ENCODE measurements at places on chromosomes 16 and 17.

DNA sequence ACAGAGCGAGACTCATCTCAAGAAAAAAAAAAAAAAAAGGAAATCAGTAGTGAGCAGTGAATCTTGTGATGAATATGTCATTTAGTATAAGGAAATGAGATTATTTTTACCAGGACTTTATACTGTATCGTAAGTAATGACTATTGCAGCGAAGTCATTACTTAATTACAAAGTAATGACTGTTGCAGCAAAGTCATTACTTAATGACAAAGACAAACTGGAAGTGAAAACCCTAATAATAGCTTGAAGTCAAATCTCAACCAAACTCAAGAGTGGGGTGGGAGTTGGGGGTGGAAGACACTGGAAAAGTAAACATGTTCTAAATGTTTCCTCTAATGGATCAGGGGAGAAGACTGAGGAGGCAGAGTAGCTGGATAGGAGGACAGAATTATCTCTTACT is 76.5 kb downstream of the ARHGAP44 start:
- DNase-seq, result no peak

GRCh38 chr17:29594519-29595090 is 1.7 kb downstream of the ANKRD13B start:
- no peak for DNase-seq

DNA sequence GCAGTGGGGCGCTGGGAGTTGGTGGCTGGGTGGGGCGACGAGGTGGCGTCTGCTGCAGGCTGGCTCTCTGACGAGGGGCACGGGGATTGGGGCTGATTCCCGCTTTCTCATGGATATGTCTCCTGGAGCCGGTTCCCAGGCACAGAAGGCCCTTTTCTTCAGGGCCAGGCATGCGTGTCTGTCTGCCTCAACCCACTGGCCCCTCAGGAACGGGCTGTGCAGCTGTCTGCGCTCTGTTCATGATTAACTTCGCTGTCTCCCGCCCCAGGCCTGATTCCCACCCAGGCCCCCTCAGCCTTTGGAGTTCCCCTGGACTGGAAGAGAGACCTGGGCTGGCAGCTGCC is 53.1 kb downstream of the RAP1GAP2 start:
- DNase-seq, result no peak

DNA sequence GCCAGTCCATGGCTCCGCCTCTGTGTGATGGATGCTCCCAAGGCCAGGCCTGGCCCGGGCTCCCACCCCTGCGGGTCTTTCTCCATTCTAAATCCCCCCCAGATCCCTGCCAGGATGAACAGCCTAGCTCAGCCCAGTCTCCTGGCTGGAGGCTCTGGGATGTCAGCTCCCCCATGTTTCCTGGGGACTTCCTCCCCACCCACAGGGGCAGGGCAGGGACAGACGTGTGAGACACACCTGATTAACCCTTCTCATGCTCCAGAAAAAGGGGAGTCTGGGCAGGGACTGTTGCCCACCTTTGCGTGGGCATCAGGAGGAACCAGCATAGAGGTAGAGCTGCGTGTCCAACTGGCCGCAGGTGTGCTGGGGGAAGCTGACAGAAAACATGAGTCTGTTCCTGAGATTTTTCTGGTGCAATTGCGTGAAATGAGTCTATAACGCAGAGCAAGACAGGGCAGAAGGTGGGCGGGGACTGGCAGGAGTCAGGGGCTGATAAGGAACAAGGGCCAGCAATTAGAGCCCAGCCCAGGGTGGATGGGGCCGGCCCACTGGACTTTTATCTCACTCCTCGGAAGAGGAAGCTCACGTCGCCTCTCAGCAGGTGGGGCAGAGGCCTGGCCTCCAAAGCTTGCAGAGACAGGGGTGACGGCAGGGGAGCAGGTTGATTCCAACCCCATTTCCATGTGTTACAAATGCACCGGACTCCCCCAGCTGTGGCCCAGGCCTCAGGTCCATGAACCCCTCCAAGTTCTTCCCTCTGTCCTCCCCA is 238.2 kb downstream of the RBFOX3 start:
- no peak for DNase-seq

DNA sequence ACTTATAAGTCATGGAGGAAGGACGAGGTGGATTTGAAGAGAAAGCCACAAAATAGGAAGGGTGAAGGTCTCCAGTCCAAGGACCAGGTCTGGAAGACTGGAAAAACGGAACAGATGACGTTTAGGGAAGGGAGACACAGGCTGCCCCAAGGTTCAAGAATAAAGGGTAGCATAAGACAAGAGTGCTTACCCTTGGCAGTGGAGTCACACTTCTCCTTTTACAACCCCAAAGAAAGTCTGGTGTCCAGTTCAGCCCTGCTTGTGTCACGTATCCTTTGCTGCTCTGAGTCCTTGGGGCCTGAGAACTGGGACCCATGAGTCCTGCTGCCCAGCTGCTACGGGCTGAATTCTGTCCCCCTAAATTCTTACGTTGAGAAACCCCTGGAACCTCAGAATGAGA is 13.0 kb upstream of the GGA2 start:
- no peak for DNase-seq

GRCh38 chr17:45135978-45136791 is 698 bp downstream of the ACBD4 start:
- no peak for DNase-seq

GRCh38 chr17:7314719-7315569 is at the start of gene GPS2:
TSS of gene GPS2 (minus strand) at chr17:7315360. CDS start at chr17:7315052, 308 bp downstream.
- peak; percentile 58 for DNase-seq

- no peak for DNase-seq
Observed at GRCh38 chr17:66781135-66781534, 53.8 kb upstream of the CACNG5 start.

GRCh38 chr17:78349891-78350642 is 9.8 kb downstream of the SOCS3 start:
- no peak for DNase-seq

- DNase-seq, result no peak
Observed at GRCh38 chr17:75155191-75155601, 884 bp upstream of the JPT1 start.

DNA sequence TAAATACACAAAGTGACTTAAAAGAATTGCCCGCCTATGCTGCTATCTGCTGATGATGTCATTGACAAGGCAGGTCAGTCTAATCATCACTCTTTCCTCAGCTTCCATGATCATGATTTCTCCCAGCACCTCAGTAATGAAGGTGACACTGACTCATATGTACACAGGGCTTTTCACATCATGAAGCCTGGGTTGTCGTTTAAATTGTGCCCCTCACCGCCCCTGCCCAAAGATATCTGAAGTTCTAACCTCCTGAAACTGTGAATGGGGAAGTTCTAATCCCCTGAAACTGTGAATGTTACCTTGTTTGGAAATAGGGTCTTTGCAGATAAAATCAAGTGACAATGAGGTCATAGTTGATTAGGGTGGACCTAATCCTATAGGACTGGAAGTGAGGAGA is 17.4 kb upstream of the GPRC5C start:
- no peak for DNase-seq

Measured in astrocyte (in vitro differentiated cells and primary cell).